ENCODE measurements at places on chromosomes 12 and 14.

DNA sequence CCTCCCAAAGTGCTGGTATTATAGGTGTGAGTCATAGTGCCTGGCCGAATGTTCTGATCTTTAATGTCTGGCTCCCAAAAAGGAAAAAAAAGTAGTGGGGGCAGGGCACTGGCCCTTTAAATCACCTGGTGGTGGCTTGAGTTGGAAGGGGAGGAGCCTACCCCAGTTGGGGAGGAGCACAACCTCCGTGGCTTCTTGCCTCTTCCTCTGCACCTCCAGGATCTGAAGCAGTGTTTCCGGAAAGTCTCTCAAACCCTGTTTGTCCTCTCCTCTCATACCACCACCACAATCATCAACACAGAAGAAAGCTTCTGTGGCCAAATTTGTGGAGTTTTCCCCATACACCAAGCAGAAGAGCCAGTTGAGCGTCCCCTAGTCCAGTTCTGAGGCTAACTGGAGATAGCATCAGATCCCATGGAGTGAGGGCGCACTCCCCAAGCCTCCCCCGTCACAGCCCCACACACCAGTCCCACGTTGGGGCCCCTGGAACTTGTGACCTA is 24.3 kb upstream of the RCOR1 start:
- no peak for DNase-seq

GRCh38 chr12:111102102-111102739 is 181.8 kb upstream of the MYL2 start:
- no peak for DNase-seq

- no peak for DNase-seq
Observed at GRCh38 chr12:401235-402028, at the start of gene CCDC77. Gene CCDC77 (plus strand): TSS chr12:401644. CDS start chr12:409384, 7,740 bp downstream.

- DNase-seq = no peak
Observed at GRCh38 chr12:111411185-111411764, 5.6 kb downstream of the SH2B3 start.

GRCh38 chr12:67450441-67450840 is 181.3 kb downstream of the CAND1 start:
- no peak for DNase-seq

DNA sequence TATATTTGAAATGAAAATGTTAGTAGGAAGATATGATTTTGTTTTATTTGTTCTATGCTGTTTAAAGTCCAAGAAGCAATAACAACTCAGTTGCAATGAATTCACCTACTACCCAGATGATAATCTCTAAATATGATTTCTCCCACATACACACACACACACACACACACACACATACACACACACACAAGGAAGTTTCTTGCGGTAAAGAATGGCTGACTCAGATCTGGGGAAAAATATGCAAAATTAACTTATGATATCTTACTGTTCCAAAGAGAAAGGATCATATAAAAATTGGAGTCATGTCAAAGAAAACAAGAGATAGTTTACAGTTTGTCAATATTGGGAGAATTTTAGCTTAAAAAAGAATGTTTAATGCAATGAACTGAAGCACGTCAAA is 456.7 kb downstream of the SLC16A7 start:
- DNase-seq = no peak

- DNase-seq = no peak
Observed at GRCh38 chr12:15180325-15180724, 40.9 kb downstream of the RERG start.

DNA sequence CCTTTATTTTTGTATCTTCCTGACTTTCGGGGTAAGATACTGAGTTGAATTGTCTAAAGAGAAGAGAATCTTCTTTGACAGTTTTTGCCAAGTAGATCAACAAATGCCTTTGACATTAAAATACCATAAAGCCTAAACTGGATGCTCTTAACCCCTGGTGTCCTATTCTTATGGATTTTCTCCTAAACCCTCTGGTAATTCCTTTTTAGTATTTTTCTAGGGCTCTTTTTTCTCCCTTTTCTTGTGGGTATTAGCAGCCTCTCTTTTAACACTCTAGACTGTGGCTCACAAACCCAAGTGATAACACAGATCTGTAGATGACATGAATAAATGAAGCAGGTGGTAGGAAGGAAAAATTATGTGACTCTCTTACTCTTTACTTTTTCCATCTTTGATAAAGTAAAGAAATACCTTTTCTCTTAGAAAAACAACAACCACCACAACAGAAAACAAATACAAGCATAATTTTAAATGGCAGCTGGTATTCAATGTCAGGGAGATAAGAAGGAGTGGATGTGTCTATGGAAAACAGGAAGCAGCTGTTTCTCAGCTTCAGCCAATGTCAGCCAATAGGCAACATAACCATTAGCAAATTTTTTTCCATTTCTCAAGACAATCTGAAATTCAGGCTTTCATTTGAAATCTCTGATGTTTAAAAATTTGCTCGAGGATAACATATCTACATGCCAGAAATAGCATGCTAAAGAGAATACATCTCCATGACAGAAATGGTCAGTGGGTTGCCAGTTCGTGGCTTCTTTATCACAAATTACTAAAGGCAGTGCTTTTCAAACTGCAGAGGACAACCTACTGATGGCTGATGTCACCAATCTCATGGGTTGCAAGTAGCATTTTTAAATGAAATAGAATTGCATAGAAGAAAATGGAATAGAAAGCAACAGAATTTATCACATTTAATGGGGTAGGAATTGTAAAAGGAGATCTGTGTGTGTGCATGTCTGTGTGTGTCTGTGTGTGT is 123.1 kb upstream of the KRR1 start:
- no peak for DNase-seq

DNA sequence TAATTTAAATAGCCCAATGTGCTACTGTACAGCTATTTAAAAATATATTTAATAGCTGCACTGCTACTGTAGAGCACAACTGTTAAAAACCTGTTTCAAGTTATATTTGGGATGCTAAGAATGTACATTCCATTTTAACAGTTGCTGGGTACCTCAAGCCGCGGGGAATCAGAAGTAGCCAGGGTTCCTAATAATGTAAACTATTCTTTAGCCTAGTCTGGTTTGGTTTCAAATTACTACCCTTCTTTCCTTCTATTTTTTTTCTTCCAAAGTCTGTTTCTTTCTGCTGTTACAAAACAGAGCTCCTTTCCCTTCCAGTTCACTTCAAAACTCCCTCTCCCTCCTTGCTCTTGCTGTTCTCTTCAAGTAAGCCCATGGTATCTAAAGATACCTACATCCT is 21.3 kb downstream of the SCAF11 start:
- DNase-seq = no peak

DNA sequence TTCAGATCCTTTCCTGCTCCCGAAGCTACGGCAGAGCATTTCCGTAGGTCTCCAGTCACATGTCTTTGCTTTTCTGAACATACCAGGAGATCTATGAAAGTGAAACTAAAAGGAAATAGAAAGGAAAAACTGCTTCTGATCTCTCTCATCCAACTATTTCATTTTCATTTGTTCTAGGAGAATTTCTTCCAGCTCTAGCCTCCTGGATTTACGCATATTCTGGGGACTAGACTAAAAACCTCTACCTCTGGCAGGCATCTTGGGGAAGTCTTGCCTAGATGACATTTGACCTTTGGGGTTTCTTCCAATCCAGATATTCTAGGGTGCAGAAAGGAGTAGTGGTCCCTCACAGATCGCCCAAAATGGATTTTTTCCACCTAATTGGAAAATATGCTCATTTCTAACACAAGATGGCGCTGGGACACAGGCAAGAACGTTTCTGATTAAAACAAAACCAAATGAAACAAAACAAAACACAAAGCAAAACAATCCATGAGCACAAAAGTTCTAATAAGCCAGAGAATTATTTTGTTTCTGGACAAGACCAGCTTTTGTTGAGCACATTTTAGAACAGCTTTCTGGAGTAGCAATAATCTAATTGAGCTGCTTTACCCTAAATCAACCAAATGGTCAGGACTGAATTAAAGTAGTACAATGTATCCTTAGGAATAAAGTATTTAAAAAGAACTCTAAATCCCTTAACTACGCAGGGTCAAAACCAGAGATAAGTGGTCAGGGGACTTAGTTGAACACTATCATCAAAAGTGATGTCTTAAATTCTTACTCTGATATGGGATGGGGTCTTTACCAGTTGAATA is 12.3 kb upstream of the PARP11 start:
- no peak for DNase-seq

- no peak for DNase-seq
Observed at GRCh38 chr12:30828686-30829085, 73.9 kb upstream of the CAPRIN2 start.

- DNase-seq = no peak
Observed at GRCh38 chr14:97956581-97957340, 1159.6 kb downstream of the VRK1 start.

- DNase-seq = no peak
Observed at GRCh38 chr12:51883295-51883694, 4.6 kb upstream of the ANKRD33 start.

- no peak for DNase-seq
Observed at GRCh38 chr14:25117342-25117741, 67.4 kb upstream of the STXBP6 start.

DNA sequence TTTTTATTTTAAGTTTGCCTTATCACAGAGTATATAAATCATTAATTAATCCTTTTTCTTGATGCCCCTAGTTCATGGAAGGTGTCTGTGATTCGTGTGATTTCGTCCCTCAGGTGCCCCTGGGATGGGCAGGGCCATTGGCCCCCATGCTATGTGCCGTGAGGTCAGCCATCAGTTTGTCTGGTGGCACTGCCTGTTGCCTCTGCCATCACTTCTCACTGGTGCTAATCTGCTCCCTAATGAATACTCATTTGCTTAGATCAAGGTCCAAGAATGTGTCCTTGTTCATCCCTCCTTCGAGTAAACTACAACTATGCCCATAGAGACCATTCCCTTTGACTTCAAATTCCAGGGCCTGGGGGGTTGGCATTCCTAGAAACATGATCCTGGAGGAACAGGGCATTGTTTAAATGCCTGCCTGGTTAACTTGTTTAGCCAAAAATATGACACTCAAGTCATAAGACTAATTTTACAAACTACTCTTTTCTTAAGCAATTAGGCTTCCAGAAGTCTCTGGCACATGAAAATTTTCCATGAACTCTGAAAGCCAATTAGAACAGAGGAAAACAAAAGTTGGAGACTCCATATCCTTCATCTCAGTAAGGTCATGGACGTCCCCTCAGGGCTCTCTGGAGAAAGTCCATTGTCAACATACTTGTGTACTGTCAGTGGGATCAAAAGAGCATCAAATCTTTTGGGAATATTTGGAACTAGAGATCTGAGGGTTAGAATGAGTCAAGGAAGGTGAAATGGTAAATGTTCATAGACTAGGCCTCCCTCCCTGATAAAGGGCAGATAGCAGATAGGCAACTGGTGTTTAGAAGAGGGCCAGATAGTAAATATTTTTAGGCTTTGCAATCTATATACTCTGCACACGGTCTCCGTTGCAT is 90.9 kb upstream of the PLXNC1 start:
- DNase-seq = no peak

DNA sequence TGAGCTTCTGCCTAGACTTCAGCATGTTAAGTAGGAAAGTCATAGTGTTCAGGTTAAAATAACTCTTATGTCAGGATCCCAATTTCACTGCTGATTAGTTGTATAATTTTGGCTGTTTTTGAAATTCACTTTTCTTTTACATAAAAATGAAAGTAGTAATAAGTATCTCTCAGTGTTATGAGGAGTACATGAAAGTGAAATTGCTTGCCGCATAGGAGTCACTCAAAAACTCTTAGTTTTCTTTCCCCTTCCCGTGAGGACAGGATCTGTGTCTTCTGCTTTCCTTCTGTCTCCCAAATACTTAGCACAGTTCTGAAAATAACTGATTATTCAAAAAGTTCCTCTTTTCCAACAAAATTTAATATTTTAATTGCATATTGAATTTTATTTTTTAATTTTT is 100.5 kb downstream of the SLC38A4 start:
- DNase-seq = no peak

- no peak for DNase-seq
Observed at GRCh38 chr12:121992059-121992879, 29.4 kb upstream of the BCL7A start.

DNA sequence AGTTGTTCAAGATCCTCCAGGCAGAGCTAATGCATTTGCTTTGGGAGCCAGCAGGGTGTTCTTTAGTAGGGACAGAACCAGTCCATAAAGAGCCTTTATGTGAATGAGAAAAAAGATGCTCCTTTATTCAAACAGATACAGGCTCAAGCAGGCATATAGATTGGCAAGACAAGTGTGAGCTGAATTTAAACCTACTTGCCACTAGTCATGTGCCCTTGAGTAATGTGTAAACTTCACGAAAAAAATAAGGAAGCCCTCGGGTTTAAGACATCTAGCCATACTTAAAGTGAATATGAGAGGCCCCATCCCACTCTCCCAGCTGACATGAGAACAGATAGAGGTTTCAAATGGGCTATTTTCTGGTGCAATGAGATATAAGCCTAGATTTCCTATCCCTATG is 43.1 kb upstream of the STRAP start:
- DNase-seq = no peak

GRCh38 chr12:26651566-26652188 is 181.3 kb downstream of the ITPR2 start:
- DNase-seq = no peak

DNA sequence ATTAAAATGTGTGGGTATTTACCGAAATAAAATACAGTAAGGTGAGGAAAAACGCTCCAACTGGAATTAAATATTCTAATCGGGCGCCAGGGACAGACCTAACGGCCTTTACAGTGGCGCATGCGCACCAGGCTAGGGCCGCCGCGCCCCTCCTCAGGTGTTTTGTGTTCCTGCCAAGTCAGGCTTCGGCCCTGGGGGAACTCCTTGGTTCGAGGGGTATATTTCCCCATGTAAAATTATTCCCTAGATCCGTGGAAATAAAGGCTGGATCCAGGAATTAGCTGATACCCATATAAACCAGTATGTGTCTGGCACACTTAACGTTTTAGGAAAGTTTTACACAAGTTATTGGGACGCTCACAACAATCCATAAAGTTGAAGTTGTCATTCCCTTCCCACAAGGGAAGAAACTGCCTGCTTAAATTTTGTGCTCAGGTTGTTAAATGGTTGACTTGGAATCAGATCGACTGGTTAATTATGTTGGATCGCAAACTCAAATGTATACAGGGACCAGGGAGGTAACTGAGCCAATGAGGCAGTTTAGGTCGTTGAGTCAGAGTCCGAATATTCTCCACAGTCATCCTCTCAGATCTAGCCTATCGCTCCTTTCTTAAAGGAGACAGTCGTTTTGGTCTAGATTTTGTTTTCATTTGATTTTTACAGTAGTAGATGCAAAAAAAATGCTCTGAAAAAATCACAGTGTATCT is 621 bp upstream of the ANAPC7 start:
- DNase-seq = peak; percentile 90

GRCh38 chr14:60650373-60650961 is 1.2 kb upstream of the SIX1 start:
- DNase-seq = no peak

DNA sequence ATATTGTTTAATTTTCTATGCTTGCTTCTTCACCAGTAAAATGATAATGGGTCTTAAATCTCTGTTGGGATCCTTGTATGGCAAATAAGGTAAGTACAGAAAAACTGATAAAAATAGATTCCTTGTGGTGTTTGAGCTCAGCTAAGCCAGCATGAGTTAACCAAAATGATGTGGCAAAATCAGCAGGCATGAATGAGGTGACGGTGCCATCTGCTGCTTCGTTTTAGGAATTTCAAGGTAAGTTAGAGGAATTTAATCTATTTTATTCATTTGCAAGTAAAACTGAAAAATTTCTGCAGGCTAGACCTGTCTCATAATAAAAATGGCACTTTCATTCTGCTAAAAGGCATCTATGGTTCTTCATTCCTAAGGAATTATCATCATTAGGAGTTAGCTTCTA is 10.0 kb upstream of the CLEC7A start:
- DNase-seq = no peak

All from NCI-H2227 treated with DMSO at 0.1 percent for 48 hours (cell line).